ENCODE measurements at places on chromosomes 7 and 10.
A peak's percentile ranks its signal among the peaks of the same experiment; 100 is the strongest.

DNA sequence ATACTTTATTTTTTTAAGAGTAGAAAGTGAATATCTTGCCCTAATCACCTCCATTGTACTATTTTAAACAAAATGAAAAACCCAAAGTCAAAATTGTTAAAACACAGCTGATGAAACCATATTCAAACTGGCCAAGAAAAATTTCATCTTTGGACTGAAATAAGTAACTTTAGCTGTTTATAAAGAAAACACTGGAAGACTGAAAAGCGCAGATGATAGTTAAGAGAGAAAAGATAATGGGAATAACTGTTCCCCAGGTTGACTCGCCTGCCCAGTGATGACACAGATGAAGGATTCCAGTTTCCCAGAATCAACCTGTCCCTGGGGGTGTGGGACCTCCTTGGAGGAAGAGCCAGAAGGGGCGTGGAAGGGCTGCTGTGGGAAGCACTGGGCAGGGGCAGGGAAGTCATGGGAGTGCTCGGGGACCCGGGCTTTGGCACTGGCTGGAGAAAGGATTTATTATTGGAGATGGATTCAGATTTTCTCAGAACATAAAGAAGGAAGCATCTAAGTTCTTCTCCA, 43.1 kb downstream of the DENND2A start:
- no peak for DNase-seq

- DNase-seq: no peak
These were observed 176.3 kb downstream of the FANK1 start for GRCh38 chr10:126072622-126073021.

DNA sequence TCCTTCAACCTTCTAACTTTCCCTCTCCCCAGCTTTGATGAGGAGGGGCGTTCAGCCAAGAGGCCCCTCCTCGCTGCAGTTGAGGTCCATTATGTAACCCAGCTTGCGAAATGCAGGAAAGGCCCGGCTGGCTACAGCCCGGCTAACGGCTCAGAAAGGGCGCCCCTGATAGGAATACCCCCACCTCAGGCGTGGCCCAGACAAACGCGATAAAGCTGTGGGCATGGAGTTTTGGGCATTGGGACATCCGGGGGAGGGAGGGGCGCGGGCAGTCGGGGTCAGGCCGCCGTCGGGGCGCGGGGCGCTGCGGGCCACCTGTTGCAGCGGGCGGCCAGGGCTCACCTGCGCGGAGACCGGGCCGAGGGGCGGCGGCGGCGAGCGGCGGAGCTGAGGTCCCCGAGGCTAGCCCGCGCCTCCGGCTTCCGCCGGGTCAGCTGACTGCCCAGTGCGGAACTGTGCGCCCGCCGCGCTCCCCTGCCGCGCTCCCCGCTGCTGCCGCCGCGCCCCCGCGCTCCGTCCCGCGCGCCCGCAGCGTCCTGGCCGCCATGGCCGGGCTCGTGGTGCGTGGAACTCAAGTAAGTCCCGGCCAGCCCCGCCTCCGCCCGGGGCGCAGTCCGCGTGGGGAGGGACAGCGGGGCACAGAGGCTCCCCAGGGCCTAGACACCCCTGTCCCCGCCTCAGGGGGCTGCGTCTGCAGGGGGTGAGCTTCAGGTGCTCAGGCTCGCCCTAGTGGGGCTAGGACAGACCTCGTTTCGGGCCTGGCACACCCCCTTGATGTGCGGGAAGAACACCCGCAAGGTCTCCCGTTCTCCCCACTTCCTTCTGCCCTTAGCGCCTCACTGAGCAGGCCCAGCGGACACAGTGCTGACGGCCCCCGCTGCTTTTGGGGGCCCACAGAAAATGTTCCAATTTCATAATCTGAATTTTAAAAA, at the start of gene LRMDA:
Gene LRMDA, plus strand, starts transcription at position 445 of the 932 bp plus-strand sequence.
- DNase-seq: no peak

DNA sequence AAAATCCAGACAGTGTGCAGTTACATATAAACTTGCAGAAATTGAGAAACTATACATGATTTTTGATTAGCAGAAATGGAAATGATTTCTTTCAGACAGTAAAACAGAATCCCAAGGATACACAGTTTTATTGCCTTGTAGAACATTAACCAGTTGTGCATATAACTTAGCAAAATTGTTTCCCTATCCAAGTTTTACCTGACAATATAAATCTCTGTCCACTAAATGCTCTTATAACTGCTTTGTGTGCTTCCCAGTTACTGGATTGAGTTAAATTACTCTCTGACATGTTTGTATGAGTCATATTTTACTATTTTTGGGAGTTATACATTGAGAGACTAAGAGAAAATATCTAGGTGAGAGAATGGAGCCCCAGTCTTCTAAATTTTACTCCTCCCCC, 563.4 kb downstream of the SH2D4B start:
- DNase-seq: no peak

DNA sequence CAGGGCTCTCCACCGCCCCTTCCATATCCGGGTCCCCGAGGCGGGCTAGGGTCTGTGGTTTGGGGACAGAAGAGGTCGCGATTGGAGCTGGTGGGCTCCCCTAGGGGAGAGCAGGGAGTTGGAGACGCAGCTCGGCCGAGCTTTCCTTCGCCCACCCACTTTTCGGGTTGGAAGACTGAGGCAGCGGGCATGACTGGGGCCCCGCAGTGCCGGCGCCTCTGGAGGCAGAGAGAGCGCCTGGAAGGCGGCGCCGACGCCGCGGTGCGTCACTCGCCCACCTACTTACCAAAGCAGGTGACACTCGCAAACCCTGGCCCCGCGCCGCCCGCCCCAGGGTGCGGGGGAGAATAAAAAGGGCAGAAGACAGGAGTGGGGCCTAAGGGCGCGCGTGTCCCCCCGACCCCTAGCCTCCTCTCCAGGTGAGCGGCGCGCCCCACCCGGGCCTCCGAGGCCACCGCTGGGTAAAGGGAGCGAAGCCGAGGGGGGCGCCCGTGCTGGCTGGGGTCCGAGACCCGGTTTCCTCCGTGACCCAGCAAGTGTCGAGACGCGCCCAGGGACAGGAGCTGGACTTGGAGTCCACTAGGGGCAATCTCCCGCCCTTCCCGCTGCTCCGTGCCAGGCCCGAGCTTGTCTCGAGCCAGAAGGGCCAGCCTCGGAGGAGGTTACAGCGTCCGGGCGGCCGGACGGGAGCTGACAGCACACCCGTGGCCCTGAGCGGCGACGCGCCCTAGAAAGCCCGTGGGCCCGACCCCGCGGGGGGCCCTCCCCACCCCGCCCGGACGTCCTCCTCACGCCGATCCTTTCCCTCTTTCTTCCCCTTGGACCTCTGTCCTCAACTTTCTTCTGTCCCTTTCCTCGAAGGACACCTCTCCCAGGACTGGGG, 34.4 kb upstream of the GRID1 start:
- DNase-seq: no peak

- no peak for DNase-seq
These were observed 147.8 kb downstream of the ADAM12 start for GRCh38 chr10:126240483-126240882.

DNA sequence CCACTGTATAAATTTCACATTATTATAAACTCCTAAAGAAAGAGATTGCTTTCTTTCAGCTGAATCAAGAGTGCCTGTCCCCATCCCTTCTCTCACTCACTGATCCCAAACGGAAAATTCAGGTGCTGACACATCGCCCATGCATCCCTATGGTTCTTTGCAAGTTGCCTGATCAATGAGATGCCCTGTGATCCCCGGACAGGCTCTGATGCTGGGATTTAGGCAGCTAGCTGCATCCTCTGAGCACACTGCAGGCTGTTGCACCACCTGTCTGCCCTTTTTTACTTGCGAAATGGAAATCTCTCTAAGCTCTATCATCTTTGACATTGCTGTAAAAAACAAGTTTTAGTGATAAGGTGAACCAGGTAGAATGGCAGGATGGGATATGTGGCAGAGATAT, 456.5 kb downstream of the GATA3 start:
- DNase-seq: no peak

DNA sequence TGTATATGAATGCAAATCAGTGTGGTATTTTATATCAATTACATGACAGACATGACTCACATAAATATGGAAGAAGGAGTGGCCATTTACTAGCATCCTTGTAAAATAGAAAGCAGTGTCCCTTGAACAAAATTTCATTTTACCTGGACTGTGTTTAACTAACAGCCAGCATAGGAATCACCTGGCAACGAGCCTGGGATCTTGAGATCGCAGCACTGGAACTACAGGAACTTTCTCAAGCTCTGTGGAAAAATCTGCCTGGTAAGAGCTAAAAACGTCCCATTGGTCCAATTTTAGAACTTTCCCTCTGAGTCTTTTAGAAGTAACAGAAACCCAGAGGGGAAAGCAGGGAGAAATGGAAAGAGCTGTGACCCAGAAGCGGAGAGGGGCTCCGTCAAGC, 68.9 kb upstream of the AMPH start:
- no peak for DNase-seq

DNA sequence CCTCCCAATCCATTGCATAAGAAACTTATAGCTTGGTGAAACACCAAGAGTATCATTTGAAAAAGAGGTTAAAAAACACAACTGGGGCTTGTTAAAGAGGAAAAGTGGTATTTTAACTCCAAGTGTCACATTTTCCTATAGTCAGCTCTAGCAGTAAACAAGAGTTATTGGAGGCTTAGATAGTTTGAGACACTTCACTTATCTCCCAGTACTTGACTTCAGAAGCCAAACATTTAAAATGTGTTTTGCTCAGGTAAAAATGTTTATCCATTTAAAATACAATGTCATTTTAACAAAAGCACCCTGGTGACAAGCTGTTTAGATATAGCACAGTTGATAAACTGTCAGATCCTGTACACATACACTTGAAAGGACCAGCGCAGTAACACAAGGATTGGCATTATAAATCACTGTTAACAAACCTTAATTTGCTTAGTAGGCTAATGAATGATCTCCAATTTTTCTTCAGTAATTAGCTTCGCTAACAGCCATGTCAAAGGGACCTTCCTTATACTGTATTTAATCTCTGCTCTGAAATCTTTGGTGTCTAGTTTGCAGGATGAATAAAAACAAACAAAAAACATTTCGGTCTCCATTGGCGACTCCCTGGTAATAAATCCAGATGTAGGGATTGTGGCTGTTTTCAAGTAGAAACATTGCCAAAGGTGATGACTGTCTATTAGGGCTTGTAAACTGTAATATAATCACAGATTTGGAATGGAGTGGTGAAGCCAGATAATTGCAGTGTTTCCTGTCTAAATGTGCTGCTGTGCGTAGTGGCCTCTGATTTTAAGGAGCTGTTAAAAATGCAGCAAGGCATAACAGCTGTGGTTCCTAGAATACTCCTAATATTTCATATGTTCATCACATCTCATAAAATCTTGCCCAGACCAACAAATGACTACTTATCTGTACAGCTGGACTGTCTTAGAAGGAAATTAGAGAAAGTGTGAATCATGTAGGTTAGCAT, 545.1 kb downstream of the AUTS2 start:
- DNase-seq: peak; percentile 88

DNA sequence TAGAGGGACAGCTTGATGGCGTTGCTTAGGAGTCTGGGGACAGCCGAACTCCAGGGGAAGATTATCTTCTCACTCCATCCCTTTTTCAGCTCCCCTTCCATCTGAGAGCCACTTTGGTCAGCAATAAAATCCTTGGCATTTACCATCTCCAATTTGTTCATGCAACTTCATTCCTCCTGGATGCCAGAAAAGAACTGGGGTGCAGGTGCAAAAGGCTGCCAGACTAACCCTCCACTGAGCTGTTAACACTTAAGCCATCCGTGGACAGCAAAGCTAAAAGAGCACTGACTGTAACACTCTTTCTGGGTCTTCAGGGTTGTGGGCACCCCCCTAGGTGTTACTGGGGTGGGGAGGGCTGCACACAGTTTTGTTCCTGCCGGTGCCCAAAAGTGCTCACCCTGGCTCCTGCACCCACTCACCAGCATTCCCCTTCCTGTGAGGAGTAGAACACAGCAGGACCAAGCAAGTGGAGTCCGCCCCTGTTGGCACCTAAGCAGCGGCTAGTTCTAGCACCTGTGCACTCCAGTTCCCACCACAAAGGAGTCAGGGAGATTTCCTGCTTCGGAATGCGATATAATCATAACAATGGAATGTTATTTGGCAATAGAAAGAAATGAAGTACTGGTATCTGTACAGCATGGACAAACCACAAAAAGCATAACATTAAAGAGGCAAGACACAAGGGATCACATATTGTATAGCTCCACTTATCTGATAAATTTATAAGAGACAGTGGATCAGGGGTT, 95.1 kb downstream of the NPY start:
- DNase-seq: peak; percentile 21

GRCh38 chr7:98724591-98724990, 107.5 kb downstream of the NPTX2 start:
- no peak for DNase-seq
